ENCODE measurements at places on chromosomes 1 and 21.

GRCh38 chr1:29117381-29117780 is 6.3 kb downstream of the TMEM200B start:
- DNase-seq = no peak

- no peak for DNase-seq
Measured at GRCh38 chr1:193498088-193498655, 311.8 kb upstream of the B3GALT2 start.

- no peak for DNase-seq
Measured at GRCh38 chr1:164382384-164382783, 176.6 kb upstream of the PBX1 start.

DNA sequence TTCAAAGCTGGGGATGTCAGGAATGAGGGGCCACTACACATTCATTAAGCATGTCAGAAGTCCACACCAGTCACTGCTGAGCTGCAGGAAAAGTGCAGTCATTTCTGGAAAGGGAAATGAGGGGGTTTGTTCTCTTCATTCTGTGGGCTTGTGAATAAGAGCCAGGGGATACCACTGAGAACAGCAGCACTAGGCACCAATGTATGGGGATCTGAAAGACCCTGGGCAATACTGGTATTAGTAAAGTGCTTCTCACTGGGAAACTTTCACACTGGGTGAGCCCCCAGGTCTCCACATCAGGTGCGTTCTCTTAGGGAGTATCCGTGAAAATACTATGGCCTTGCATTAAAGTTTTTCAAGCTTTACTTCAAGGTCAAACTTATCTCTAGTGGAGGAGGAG is 49.9 kb downstream of the TGFB2 start:
- no peak for DNase-seq

DNA sequence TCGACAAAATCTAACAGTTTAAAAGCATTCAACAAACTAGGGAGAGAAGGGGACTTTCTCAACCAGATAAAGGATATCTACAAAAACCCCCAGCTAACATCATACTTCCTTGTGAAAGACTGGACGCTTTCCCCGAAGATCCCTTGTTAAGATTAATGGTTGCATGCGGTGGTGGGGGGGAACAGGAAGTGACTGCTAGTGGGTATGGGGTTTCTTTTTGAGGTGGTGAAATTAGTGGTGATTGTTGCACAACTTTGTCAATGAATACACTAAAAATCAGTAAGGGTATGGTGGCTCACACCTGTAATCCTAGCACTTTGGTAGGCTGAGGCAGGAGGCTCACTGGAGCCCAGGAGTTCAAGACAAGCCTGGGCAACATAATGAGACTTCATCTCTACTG is 26.9 kb upstream of the EYA3 start:
- DNase-seq = peak; percentile 80

GRCh38 chr1:171221665-171222591 is 26.4 kb upstream of the FMO1 start:
- no peak for DNase-seq

DNA sequence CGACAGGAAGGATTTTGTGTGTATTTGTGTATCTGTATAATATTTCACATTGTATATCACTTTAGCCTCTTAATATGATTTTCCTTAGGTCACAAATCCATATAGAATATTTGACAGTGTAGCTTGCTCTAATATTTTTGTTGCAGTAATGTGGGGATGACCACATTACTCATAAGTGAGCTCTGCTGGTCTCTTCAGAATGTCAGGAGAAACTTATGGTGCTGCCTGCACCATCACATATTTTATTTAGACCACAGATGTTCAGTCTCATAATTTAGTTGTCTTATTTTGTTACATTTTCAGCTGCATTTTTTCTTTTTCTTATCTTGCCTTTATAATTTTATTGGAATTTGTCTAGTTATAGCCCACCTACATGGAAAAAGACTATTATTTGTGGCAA is 205.3 kb downstream of the PBX1 start:
- no peak for DNase-seq

DNA sequence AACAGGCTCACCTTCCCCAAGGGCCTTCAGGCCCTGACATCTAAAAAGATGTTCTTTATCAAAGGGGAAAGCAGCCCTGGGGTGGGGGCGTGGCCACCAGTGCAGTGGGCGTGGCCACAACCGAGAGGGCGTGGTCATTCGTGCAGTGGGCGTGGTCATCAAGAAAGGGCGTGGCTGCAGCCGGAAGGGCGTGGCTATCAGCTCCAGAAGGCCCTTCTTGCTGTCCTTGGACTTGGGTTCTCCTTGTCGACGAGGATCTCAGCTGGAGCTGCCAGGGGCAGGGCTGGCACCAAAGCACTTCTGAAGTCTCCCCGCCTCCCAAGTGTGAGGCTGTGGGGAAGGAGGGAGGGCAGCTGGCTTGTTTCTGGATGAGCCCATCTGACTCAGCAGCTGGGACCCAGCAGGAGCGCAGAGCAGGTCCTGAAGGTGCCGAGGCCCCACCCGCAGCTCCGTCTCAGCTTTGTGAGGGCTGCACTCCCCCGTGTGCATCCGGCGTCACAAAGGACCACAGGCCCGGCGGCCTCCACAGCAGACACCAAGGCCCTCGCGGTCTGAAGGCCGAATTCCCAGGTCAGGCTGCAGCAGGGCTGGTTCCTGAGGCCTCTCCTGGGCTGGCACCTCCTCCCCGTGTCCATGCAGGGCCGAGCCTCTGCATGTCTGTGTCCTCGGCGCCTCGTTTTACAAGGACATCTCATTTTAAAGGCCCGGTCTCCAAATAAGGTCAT is 12.8 kb downstream of the PDE9A start:
- no peak for DNase-seq

GRCh38 chr1:116574581-116575291 is 3.9 kb upstream of the CD58 start:
- DNase-seq = peak; percentile 67

DNA sequence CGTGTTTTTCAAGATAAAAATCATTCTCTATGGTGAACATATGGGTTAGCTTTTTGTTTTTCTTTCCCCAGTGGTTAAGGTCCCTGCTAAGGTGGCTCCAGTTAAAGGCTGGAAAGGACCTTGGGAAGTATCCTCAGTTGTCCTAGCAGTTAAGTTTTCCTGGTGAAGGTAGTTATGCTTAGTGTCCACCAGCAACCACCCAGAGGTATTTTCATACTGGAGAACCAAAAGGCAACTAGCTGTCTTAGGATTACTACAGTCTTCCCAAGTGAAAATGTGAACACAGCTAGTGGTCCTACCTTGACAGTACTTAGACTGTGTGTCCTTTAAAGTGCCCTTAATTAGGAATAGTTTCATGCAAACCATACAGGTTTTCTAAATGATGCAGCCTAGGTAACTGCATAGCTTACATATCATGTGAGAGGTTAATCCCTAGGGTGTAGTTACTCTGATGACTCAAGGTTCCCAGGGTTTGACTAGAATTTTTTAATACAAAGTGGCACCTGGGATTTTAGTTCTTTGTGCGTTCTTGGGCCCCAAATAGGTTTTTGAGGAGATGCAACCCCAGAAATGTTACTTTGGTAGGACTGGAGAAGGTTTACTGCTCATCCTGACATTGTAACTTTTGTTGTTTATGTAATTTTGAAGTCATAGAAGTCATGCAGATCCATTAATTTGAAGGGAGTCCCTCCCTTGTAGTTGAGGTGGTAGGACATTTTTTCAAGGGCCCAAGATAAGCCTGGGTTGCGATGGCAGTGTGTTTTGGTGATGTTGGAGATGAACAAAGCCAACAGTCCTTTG is 36.5 kb downstream of the YY1AP1 start:
- DNase-seq = no peak

GRCh38 chr1:52233463-52233862 is 91.6 kb downstream of the ZFYVE9 start:
- no peak for DNase-seq

GRCh38 chr1:204650911-204651570 is 34.5 kb downstream of the LRRN2 start:
- DNase-seq = no peak

DNA sequence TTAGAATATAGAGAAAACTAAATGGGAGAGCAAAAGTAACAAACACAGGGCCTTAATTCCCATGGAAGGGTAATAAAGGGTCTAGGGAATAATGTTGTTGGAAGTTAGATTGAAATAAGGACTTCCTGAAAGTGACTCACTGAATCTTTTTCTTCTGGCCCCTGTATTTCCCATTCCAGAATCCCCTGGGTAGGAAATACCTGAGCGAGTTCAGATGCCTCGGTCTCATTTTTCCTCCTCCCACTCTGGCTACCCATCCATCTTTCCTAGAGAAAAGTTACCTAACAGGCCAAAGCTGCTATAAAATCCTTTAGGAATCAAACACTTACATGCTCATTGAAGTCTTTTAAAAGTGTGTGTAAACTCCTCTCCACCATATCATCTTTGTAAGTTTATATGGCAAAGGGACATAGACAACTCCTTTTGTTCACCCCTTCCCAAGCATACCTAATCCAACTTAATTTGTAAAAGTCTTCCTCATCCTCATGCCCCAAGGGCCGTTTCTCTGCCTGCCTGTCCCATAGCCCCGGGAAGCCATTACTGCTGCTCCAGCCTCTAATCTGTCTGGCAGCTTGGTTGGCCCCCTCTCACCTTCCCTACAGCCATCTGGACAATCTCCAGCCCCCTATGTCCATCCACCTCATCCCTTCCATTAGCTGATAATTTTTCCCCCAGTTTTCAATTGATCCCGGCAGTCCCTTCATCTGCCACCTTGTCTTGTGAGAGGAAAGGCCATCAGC is 3.3 kb upstream of the MEF2D start:
- DNase-seq = no peak

GRCh38 chr1:235515844-235516512 is 11.7 kb upstream of the B3GALNT2 start:
- DNase-seq = no peak

GRCh38 chr1:54379555-54380289 is 26.5 kb downstream of the SSBP3 start:
- DNase-seq = no peak

DNA sequence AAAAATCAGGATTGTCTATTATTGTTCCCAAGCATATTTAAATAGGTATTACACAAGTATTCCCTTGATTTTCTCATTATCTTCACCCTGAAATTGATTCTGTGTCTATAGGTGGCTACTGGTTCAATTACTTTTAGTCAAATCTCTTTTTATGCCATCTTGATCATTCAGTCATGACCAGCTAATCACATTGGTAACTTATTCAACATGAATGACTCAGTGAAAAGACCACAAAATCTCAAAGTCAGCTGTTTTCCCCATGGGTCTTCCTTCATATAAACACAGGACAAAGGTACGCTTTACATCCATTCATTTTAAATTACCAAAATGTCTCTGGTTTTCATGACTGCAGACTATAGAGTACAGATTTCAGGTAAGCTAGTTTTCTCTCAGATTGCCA is 23.7 kb upstream of the NRIP1 start:
- DNase-seq = no peak

DNA sequence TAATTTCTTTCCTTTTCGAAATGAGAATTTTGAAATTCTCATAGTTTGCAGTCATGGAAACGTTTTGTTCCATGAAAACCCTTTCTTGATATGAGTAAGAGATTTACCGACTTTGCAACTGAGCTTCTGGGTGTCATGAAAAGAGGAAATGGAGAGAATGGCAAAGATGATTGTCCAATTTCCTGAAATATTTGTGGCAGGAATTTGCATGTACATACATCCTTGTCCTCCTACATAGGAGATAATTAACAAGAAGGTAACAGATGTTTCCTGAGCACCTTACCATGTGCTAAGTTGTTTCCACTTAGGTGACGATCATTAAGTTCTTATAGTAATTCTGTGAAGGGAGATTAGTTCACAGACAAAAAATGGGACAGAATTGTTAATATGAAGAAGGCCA is 170.7 kb downstream of the NEGR1 start:
- DNase-seq = peak; percentile 91

GRCh38 chr1:178684111-178684510 is 40.9 kb upstream of the RALGPS2 start:
- DNase-seq = no peak

- no peak for DNase-seq
Measured at GRCh38 chr1:41286486-41286885, 44.4 kb upstream of the SCMH1 start.

- no peak for DNase-seq
Measured at GRCh38 chr1:66723985-66724384, 28.3 kb upstream of the DYNLT5 start.

DNA sequence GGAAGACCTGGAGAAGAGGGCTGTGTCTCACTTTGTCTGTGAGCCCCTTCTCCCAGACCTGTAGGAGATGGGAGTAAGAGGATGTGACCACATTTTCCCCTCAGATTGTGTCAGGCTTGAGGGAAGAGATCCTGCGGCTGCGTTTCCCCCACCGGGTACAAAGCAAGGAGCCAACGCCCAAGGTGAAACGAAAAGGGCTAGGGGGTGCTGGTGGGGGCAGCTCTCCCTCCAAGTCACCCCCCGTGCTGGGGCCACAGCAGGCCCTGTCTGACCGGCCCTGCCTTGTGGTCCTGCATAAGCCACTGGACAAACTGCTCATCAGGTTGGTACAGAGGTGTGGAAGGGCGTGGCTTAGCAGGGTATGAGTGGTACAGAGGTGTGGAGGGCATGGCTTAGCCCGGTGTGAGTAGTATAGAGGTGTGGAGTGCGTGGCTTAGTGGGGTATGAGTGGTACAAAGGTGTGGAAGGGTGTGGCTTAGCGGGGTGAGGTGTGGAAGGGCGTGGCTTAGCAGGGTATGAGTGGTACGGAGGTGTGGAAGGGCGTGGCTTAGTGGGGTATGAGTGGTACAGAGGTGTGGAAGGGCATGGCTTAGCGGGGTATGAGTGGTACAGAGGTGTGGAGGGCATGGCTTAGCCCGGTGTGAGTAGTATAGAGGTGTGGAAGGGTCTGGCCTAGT is 30.6 kb downstream of the HYI start:
- no peak for DNase-seq
